ENCODE measurements at places on chromosomes 7 and 10. TPM values are rescaled to one million over a fixed set of nuclear protein-coding genes. Genes with fewer than 3 reads are reported as not detected.

- DNase-seq: no peak
Observed at GRCh38 chr7:92964141-92964540, 127.8 kb upstream of the CDK6 start.

CYP2W1 gene
- 0.59 TPM for polyA plus RNA-seq

- DNase-seq: peak; percentile 87
Observed at GRCh38 chr7:115924411-115924810, 106.2 kb downstream of the TFEC start.

- DNase-seq: no peak
Observed at GRCh38 chr10:51999096-51999495, 299.7 kb upstream of the CSTF2T start.

GRCh38 chr7:25901658-25902057 is 250.3 kb upstream of the NFE2L3 start:
- DNase-seq: no peak

BLNK gene
- polyA plus RNA-seq: 1.8 TPM

FAM24B gene
- polyA plus RNA-seq: 2.0 TPM

ACSL5 gene
- polyA plus RNA-seq: 2.0 TPM

Measured in forelimb muscle (tissue), 1 donor.